RWPE2 (cell line): ENCODE measurements at places on chromosomes 4 and X.

DNA sequence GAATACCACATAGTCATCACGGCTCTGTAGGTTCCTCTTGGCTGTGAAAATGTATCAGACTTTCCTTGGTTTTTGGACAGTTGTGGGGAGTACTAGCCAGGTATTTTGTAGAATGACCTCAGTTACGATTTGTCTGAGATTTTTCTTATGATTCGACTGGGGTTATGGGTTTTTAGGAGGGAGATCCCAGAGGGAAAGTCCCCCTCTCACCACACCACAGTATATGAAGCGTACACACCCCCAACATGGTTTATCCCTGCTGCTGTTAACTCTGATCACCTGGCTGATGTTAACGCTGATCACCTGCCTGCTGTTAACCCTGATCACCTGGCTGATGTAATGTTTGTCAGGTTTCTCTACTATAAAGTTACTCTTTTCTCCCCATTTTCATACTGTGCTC, 72.6 kb downstream of the ANAPC4 start:
- no peak for DNase-seq

DNA sequence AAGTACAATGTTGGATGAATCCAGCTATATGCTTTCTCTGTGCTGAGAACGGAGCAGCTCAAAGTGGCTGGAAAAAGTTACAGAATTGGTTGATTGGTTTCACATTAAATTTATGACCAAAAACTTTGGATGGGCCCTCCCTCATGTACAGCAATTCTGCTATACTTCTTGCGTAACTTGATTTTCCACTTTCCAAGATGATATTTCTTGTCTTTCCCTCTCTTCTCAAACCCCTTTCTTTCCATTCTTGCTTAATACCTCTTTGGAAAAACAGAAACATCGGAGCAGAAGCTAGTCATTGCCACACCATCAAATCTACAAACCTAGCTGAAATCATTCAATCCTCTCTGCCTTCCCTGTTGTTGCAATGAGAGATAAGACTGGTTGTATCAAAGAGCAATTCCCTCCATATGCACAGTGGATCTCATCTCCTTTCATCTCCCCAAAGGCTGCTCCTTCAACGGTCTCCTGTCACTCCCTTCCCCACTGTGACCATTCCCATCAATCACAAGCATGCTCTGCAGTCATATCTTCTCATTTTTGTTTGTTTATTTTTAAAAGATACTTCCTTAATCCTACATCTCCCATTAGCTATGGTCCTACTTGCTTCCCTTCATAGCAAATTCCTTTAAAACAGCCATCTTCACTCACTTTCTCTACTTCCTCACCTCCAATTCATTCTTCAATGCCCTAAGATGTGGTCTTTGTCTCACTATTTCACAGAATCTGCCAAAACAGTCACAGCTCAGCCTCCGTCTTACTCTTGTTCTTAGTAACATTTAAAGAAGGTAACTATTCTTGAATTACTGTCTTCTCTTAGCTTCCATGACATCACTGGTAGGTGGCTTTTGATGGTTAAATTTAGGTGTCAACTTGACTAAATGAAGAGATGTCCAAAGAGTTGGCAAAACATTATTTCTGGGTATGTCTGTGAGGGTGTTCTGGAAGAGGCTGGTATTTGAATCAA, 145.5 kb downstream of the FAM13A start:
- no peak for DNase-seq

DNA sequence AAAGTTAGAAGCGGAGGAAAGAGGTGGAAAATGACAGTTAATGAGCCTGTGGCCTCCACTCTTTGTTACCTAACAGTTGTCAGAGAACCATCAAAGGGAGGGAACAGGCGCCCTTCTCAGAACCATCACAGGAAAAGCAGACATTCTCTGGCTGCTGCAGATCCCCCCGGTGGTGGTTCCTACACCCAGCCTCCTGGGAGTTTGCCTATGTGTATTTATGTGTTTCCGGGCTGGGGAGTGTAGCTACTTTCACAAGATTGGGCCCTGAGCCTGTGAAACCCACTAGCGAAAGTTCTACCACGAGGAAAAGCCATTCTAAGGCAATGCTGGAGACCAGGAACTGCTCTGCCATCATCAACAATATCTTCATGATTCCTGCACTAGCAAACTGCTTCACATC, 52.7 kb upstream of the BCOR start:
- DNase-seq = no peak

- no peak for DNase-seq
These were observed 136.6 kb downstream of the FBXW7 start for GRCh38 chr4:152399246-152399645.

DNA sequence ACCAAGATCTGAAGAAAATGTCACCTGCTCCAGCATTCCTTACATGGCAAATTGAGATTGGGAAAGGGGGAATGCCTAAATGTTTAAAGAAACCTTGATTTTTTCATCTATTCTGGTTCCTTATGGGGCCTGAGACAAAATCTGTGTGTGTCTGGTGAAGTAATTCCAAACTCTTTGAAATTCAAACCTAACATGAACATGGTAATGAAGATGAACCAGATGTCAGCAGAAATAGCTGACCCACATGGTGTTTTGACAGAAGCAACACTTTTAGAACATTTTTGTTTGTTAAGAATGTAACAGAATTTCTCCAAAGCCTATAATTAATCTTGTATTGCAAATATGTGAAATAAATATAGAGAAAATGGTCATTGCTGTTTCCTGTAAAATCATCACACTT, 133.0 kb downstream of the PARM1 start:
- DNase-seq = no peak

DNA sequence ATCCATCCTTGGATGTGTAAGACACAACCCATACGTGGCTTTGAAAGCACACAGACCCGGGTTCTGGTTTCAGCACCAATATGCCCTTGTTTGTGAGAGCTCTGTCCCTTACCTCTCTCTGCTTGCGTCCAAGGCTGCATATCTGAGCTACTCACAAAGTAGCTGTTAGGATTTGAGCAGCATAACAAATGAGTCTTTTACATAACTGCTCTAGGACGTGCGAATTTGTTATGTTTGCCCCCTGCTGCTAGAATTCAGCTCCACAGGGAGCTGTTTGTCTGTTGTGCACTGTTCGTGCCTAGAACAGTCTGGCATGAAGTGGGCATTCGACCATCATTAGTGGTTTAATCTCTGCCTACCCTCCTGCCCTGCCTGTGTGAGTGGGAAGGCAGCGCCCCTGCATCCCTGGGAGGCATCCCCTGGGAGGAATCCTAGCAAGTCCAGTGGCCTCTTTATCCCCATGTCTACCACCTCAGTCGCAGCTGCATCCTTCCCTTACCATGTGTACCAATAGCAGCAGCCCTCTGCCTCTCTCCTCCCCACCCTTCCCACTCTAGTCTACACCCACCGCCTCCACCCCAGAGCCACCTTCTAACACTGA, 42.1 kb downstream of the SLC2A9 start:
- DNase-seq = no peak

DNA sequence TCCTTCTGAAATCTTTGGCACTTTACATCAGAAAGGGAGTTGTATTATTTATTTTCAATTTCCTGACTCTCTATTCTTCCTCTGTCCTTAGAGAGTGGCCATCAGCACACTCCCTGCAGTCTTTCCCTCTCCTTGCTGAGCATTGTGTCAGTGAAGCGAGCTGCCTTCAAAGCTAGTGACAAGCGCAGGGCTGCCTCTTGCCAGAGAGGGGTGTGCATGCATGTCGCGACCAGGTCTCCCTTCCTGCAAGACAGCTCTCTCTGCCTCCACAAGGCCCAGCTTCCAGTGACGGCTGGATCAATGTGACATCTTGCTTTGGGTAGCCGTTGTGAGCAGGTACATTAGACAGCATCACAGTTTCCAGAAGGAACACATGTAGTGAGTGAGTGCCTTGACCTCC, 810.9 kb upstream of the TENM3 start:
- no peak for DNase-seq

DNA sequence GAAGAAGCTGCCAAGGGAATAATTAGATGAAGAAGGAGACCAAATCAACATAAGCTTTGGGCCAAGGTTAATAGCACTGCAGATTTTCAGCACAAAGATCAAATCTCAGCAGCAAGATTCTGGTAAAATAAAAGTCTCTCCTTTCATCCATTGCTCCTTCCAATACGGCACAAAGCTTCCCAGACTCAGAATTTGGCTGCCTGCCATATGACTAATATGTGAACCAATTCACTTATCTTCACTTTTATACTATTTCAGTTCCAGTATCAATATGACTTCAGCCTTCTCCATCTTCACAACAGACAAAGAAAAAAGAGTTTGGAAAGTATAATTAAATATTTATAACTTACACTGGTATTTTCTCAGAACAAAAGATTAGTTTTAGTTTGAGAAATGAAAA, 978.3 kb upstream of the GRID2 start:
- DNase-seq = no peak
